ENCODE measurements at places on chromosomes 3 and 15.

DNA sequence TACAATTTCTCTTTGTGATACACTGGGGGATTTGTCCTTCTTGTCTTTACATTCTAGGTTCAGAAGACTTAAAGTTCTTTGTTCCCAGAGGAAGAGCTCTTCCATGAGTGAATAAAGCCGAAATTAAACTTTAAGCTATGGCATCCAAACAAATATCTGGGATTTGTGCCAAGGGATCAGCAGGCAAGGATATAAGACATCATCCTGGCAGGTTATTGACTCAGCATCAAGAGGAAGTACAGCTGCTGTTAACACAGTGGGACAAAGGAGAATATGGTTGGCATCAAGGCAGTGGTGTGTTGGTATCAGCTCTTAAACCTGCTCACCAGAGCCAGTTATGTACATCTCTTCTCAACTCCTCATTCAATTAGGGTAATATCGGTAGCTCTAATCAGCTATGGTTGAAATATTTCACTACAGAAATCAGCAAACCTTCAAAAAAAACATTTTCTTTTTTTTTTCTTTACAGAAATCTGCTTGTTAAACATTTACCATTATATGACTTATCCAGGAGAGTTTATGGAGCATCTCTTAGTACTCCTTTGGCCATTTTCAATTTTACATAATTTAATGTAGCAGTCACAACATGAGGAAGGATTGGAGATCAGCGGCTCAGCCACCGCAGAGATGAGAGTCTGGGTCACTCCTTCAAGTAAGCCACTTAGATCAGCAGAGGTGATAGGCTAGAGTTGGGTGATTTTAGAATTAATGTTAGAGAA is 1198.6 kb upstream of the EPHA6 start:
- DNase-seq: no peak

- no peak for DNase-seq
Measured at GRCh38 chr3:176041812-176042211, 1155.5 kb downstream of the TBL1XR1 start.

- no peak for DNase-seq
Measured at GRCh38 chr15:91289324-91289723, 189.3 kb downstream of the SV2B start.

GRCh38 chr3:39013289-39013688 is 38.5 kb downstream of the SCN11A start:
- DNase-seq: no peak

- no peak for DNase-seq
Measured at GRCh38 chr3:5140230-5140621, 18.1 kb downstream of the ARL8B start.

DNA sequence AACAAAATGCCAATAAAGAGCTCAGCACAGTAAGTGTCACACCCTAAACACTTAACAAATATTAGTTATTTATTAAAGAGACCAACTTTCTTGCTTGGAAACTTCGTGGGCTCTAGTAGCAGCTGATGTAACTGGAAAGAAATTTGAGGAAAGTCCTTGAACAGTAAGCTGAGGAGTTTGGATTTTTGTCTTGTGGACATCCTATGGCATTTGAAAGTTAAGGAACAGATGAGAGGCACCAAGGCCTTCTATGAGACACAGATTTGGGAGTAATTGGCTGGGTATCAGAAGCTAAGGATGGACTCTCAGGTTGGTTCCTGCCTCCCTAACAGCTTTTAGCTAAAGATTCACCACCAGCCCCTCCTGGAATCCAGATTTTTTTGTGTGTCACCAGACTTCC is 59.7 kb upstream of the FILIP1L start:
- DNase-seq: no peak

- DNase-seq: no peak
Measured at GRCh38 chr3:79204351-79204750, 563.4 kb downstream of the ROBO1 start.

GRCh38 chr3:45165497-45166283 is 19.5 kb upstream of the CDCP1 start:
- DNase-seq: no peak

- no peak for DNase-seq
Measured at GRCh38 chr3:64686446-64686908, 1.3 kb downstream of the ADAMTS9 start.

Measured in NCI-H1105 (cell line).